Nasal cavity respiratory epithelium epithelial cell of viscerocranial mucosa (primary cell): ENCODE measurements at places on chromosomes 2 and 18. TPM values are rescaled to one million over a fixed set of nuclear protein-coding genes. Genes with fewer than 3 reads are reported as not detected.

The NGEF gene
- 0.68 and 2.1 TPM in 2 replicates for total RNA-seq

The PDE11A gene
- 0.07 TPM in 1 of 2 replicates, not detected in the other for total RNA-seq

The BOLL gene
- not detected in 2 replicates for total RNA-seq

The SKA1 gene
- total RNA-seq = under 0.01 and 0.34 TPM in 2 replicates

The MEP1B gene
- under 0.01 TPM in 1 of 2 replicates, not detected in the other for total RNA-seq

The HRH4 gene
- total RNA-seq = 0.21 and 0.34 TPM in 2 replicates

The NAT8 gene
- not detected in 2 replicates for total RNA-seq

The HNMT gene
- total RNA-seq = under 0.01 and 2.1 TPM in 2 replicates

The KIAA2012 gene
- total RNA-seq = not detected in 2 replicates

The SP3 gene
- total RNA-seq = 99.6 and 116 TPM in 2 replicates

The SPIRE1 gene
- 92.8 and 114 TPM in 2 replicates for total RNA-seq

The CDK5R2 gene
- total RNA-seq = 0.07 TPM in 1 of 2 replicates, not detected in the other

The SCYGR3 gene
- not detected in 2 replicates for total RNA-seq

The SERPINB13 gene
- 16.7 and 114 TPM in 2 replicates for total RNA-seq

The XRCC5 gene
- 144 and 184 TPM in 2 replicates for total RNA-seq

The ANKZF1 gene
- total RNA-seq = 49.1 and 49.6 TPM in 2 replicates

The DPYSL5 gene
- not detected in 2 replicates for total RNA-seq

The CYRIA gene
- total RNA-seq = 1.4 and 9.6 TPM in 2 replicates

The ANKRD30BL gene
- not detected in 2 replicates for total RNA-seq

The METTL5 gene
- total RNA-seq = 75.5 and 84.1 TPM in 2 replicates

The NPC1 gene
- 154 and 225 TPM in 2 replicates for total RNA-seq

The RGPD4 gene
- total RNA-seq = not detected in 2 replicates

The GALR1 gene
- total RNA-seq = not detected in 2 replicates

The LRPPRC gene
- 85.4 and 146 TPM in 2 replicates for total RNA-seq

The NEUROD1 gene
- not detected in 2 replicates for total RNA-seq

The RPRM gene
- not detected in 2 replicates for total RNA-seq

The DSEL gene
- total RNA-seq = 3.5 and 3.8 TPM in 2 replicates

The COX7A2L gene
- total RNA-seq = 157 and 343 TPM in 2 replicates

The PRLH gene
- not detected in 2 replicates for total RNA-seq

The GPR148 gene
- not detected in 2 replicates for total RNA-seq

The PLEKHB2 gene
- total RNA-seq = 191 and 215 TPM in 2 replicates

The CCBE1 gene
- 0.28 and 2.1 TPM in 2 replicates for total RNA-seq

The SPHKAP gene
- total RNA-seq = not detected in 2 replicates

The G6PC2 gene
- not detected in 2 replicates for total RNA-seq
